Epithelial cell of proximal tubule (primary cell): ENCODE measurements at places on chromosomes 7 and 10. TPM values are rescaled to one million over a fixed set of nuclear protein-coding genes. Genes with fewer than 3 reads are reported as not detected.

The CYP2W1 gene
- total RNA-seq: not detected in 2 replicates

The CROT gene
- 5.6 and 8.2 TPM in 2 replicates for total RNA-seq

DNA sequence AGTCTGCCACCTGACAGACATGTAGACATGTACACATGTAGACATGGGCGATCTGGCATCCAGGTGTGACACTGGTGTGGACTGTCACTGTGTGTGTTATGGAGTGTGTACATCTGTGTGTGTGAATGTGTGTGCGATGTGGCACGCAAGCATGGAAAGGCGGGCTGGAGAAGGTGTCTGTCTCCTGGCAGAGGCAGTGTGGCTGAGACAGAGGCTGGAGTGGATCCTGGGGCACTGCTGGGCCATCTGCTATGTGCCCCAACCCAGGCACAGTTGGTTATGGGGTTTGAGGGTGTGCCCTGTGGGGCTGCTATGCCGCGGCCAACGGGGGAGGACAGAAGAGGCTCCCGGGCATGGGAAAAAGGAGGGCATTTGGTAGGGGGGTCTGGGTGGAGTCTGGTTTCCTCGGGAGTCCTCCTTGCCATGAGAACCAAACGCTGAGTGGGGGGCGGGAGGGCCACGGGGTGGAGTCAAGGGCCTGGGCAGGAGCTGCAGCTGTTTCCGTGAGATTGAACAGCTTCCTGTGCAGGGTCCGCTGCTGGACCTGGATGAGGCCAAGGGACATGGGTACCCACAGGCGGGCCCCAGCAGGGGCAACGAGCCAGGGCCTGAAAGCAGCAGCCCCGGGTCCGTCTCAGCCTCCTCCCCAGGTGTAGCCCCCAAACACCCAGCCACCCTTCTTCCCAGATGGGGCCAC is 1.3 kb downstream of the ELN start:
- no peak for DNase-seq

DNA sequence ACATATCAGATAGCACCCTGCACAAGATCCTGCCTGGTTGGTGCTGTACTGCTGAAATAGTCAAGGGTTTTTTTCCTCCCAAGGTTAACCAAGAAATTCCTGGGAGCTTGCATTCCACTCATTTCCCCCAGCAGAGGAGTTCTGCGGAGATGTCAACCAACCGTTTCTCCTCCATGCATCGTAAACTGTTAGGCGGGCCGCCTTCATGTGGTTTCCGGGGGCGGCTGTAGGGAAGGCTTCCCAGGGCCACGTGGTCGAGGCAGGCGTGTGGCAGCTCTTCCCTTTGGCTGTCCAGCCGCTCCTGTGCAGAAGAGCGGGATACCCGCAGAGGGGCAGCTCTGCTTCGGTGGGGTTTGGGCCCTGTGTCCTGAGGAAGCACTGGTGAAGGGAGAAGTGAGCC is 113.7 kb downstream of the RGS10 start:
- no peak for DNase-seq

The SKIDA1 gene
- total RNA-seq: 0.52 and 1.4 TPM in 2 replicates
